ENCODE measurements at places on chromosomes 5 and 9. TPM values are rescaled to one million over a fixed set of nuclear protein-coding genes. Genes with fewer than 3 reads are reported as not detected.

GRCh38 chr5:135392256-135392655, 6.8 kb downstream of the MACROH2A1 start:
- DNase-seq: no peak

GRCh38 chr5:76162335-76162734, 79.2 kb downstream of the SV2C start:
- DNase-seq: no peak

GRCh38 chr5:120096413-120096812, 367.7 kb upstream of the PRR16 start:
- DNase-seq: no peak

DNA sequence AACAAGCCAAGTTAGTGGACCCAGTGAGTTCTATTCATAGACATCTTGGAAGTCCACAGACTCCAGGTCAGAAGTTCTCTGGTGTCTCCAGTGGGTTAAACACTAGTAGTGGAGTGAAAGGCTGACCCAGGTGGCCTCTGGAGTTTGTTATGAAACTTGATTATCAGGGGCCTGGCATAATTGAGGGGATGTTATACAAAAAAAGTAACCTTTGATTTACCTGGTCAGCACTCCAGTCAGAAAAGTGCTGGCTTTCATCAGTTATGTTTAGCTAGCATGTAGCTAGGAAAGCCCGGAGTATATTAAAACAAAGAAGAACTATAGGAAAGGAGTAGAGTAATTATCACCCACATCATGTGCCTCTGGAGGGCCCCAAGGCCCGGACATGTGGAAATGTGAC, 171.1 kb downstream of the CD180 start:
- DNase-seq: no peak

DNA sequence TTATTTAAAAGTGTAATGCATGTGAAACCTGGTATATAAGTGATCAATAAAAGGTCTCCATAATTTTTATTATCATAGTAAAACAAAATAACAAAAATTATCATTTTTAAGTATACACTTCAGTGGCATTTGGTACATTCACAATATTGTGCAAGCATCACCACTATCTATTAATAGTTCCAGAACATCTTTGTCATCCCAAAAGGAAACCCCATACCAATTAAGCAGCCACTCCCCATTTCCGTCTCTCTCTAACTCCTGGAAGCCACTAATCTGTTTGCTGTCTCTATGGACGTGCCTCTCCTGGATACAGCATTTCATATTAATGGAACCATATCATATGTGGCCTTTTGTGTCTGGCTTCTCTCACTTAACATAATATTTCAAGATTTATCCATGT, 7.6 kb downstream of the OLFML2A start:
- DNase-seq: no peak

The GABRA6 gene
- polyA plus RNA-seq: not detected

Measured in keratinocyte (primary cell).